ENCODE measurements at places on chromosomes 7 and 10.

GRCh38 chr10:94366382-94366781, 3.6 kb upstream of the NOC3L start:
- DNase-seq = no peak

- peak; percentile 81 for DNase-seq
Measured at GRCh38 chr10:120609006-120609405, 152.0 kb downstream of the PLPP4 start.

DNA sequence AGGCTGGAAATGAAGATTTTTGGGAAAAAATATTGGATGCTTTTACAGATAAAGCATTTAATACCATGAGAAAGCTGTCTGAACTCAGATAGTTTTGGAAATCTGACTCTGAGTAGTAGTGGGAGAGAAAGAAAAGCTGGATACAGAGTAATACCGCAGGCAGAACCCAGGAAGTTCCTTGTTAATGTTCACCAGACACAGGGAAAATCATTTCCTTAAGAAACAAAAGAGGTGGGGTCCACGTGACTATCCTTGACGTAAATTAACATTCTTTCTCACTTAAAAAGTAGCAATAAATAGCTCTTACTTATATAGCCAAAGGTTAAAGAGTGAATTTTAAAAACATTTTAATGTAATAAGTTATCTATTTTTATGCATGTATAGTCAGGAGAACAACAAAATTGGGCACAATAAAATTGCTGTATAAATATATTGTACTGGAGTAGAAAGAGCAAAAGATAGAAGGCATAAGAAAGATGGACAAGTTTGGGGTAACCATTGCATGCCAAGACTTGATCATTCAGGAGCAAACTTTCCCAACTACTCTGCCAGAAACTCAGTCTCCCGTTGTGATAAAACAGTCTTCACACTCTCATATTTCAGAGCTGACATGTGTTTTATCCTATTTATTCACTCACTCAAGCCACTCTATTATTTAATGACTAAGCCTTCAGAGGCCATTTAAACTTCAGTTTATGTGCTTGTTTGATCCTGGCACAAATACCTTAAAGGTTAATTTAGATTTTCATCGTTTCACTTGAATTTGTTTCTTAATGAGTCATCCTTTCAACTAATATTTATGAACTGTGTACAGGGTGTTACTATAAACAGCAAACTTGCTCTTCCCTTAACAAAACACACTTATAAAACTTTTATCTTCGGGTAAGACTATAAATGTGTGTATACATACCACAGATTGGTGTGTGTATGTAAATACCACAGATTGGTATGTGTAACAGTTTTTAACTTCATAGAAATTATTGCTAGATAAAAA, 143.1 kb downstream of the GNAI1 start:
- DNase-seq = no peak

GRCh38 chr10:114565066-114565465, 93.0 kb downstream of the ABLIM1 start:
- DNase-seq = no peak

- no peak for DNase-seq
Measured at GRCh38 chr10:74514322-74514721, 312.1 kb upstream of the KAT6B start.
